Activated T-cell treated with anti-CD3 and anti-CD28 coated beads, Interleukin-2, amount 50 U/mL, for 4 hours (primary cell): ENCODE measurements at places on chromosomes 2 and 18. TPM values are rescaled to one million over a fixed set of nuclear protein-coding genes. Genes with fewer than 3 reads are reported as not detected.

GRCh38 chr2:159075727-159076126 lies 107.3 kb downstream of the TANC1 start:
- DNase-seq = no peak

DNA sequence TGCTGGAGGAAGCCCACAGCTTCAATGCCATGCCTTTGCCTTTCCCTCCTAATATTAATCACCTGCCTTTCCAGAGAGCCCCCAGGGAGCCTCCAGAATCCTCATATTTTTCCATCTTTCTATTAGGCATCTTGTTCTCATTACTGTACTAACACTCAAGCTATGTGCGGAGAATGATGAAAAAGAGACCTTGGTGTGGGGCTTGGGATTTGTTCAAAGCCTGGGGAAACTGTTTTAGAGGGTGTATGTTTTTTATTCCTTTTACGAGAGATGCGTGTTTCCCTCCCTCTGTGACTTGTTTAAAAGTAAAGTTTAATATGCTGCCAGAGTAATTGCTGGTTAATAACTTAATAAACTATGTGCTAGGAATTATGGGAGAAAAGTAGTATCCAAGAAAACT lies 102.4 kb upstream of the ZFP36L2 start:
- DNase-seq = no peak

GRCh38 chr2:37721201-37721560 lies 49.7 kb upstream of the CDC42EP3 start:
- DNase-seq = no peak

GRCh38 chr2:239255218-239255617 lies 145.6 kb downstream of the HDAC4 start:
- DNase-seq = no peak

GRCh38 chr2:237723602-237724001 lies 75.0 kb upstream of the RBM44 start:
- no peak for DNase-seq

GRCh38 chr2:158559252-158559651 lies 102.5 kb downstream of the PKP4 start:
- no peak for DNase-seq

DNA sequence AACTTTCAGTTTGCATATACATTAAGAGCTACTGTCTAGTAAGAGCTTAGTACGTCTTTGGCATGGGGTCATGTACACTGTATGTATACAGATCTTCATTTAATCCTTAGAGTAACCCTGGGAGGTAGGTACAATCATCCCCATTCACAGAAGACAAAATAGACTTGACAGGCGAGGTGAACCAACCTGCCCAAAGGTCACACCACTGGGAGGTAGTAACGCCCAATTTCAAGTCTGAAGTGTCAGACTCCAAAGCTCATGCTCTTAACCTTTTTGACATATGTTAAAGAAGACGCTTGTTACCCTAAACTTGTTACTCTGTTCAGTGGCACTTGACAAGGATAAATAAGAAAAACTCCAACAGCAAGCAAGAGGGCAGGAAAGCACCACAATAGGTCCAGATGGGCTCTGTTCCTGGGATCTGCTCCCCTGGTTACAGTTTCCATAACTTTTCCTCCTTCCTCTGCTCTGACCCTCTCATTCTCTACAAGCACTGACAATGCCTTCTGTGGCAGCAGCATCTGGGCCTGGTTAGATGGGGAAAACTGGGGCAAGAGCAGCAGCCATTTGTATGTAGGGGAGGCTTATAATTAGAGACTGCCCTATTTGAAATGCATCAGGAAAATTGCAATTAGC lies 64.7 kb upstream of the SERTAD2 start:
- DNase-seq = no peak

Gene ALLC
- total RNA-seq = not detected

Gene TUBA4A
- total RNA-seq = 190 TPM

Gene UBR3
- 18.2 TPM for total RNA-seq
